ENCODE measurements at places on chromosomes 12 and 14. TPM values are rescaled to one million over a fixed set of nuclear protein-coding genes. Genes with fewer than 3 reads are reported as not detected.

RD3L gene
- total RNA-seq, result not detected

GPR84 gene
- total RNA-seq, result 0.11 TPM

GUCY2C gene
- not detected for total RNA-seq

LRRIQ1 gene
- 0.69 TPM for total RNA-seq

CHD8 gene
- total RNA-seq, result 38.9 TPM

SLC39A2 gene
- total RNA-seq, result not detected

KRT78 gene
- 0.15 TPM for total RNA-seq

SERPINA10 gene
- 0.05 TPM for total RNA-seq

E2F7 gene
- total RNA-seq, result 8.6 TPM

HOXC10 gene
- total RNA-seq, result 3.1 TPM

PTCSC3 gene
- total RNA-seq, result not detected

KLHL33 gene
- total RNA-seq, result not detected

C1RL gene
- 12.4 TPM for total RNA-seq

ERBB3 gene
- 0.78 TPM for total RNA-seq

ADAMTS20 gene
- total RNA-seq, result not detected

ALX1 gene
- total RNA-seq, result 4.0 TPM

SLC41A2 gene
- 20.4 TPM for total RNA-seq

CLEC4E gene
- 0.09 TPM for total RNA-seq

CYP46A1 gene
- 0.09 TPM for total RNA-seq

ANG gene
- 11.3 TPM for total RNA-seq

CIT gene
- 11.3 TPM for total RNA-seq

SYT1 gene
- total RNA-seq, result 4.7 TPM

TXNDC16 gene
- total RNA-seq, result 0.92 TPM

NRL gene
- total RNA-seq, result 0.59 TPM

SYNDIG1L gene
- not detected for total RNA-seq

HCAR3 gene
- not detected for total RNA-seq

RFX4 gene
- not detected for total RNA-seq

HOXC11 gene
- total RNA-seq, result 0.90 TPM

CLEC1B gene
- not detected for total RNA-seq

LALBA gene
- total RNA-seq, result not detected

TMEM233 gene
- total RNA-seq, result 0.03 TPM

ALKBH2 gene
- 45.2 TPM for total RNA-seq

FOXN4 gene
- total RNA-seq, result 0.03 TPM

LYSET gene
- 34.0 TPM for total RNA-seq

DPPA3 gene
- not detected for total RNA-seq

TSPAN11 gene
- total RNA-seq, result 0.10 TPM

BIN2 gene
- 0.09 TPM for total RNA-seq

GDF11 gene
- total RNA-seq, result 3.8 TPM

FITM1 gene
- total RNA-seq, result not detected

PTPRB gene
- total RNA-seq, result 0.69 TPM

TAS2R8 gene
- total RNA-seq, result not detected

RHOJ gene
- not detected for total RNA-seq

GPRC5D gene
- not detected for total RNA-seq

KLRD1 gene
- total RNA-seq, result not detected
